ENCODE measurements at places on chromosomes 16 and 17. TPM values are rescaled to one million over a fixed set of nuclear protein-coding genes. Genes with fewer than 3 reads are reported as not detected.

MYL11 gene
- not detected for total RNA-seq

CRISPLD2 gene
- total RNA-seq = 34.9 TPM

CACNA1G gene
- total RNA-seq = 0.21 TPM

HSF4 gene
- 76.3 TPM for total RNA-seq

RAMP2 gene
- 127 TPM for total RNA-seq

TP53TG3 gene
- total RNA-seq = not detected

DNA sequence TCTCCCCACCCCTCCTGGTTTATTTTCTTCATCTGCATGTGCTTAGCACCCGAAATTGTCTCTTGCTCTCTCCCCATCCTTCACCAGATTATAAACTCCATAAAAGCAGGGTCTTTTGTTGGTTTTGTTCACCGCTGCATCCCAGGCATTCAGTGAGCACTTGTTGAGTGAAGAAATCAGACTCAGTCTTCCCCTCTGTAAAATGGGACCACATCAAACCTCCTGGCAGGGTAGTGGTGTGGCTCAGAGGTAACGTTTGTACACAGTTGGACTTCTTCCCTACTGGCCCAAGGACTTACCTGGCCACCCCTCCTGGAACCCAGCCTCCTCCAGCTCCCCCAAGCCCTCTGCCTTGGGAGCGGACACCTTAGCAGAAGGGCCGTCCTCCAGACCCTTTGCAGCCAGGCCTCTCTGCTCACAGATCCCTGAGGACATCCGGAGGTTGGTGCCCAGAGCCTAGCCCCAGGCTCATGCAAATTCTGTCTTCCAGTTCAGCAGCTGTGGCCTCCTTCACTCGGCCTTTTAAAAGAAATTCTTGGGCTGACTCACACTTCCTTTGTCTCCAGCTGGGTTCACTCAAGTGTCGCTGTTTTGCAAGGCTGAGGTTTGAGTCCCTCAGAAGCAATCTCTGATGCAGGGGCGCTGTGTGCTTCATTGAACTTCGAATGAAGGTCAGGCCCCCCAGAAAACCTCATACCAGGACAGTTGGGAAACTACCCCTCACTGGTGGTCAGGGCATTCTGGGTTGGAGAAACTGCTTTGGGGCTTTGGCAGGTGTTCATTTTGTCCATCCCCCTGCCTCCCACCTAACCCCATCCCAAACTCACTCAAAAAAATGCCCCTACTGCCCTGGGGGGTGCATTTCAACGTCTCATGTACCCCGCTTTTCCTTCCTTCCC, 16.8 kb upstream of the RMI2 start:
- no peaks in the 10 kb centered on the region for H3K36me3 ChIP-seq
- H3K4me1 ChIP-seq = peaks cover 23% of the 10 kb centered on the region
- peak; percentile 64 for DNase-seq
- peak overlapping the region; percentile 51 for H3K27ac ChIP-seq

DNA sequence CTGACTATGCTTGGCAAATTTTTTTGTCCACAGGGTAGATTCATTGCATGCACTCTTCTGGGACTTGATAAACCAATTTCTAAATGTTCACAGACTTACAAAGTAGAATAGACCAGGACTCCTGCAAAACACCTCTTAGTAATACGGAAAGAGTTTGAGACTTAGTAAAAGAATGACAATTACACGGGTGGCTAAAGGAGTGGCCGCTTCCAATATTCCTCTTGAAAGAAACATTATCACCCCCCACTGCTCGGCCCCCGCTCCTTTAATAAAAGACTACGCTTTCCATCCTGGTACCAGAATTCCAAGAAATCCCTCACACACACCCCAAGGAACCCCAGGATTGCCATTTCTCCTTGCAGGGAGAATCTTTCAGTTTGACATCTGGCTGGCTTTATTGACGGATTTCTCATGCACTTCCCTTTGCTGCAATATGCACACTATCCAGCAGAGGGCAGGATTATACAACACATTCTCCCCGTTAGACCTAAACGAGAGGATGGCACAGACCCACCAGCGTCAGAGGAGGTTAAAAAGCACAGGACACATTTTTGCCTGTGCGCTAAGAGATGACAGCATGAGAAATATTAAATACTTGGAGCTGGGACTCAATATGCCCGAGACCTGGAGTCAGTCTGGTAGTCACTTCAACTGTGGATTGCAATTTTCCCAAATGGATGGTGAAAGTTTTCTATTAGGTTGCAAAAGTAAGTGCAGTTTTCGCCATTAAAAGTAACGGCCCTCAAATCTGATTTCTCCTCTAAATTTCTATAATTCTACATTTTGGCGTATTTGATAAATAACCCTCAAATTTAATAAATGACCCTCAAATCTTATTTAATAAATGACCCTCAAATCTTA, 46.6 kb upstream of the NUDT7 start:
- no peaks in the 10 kb centered on the region for H3K36me3 ChIP-seq
- peaks cover 5% of the 10 kb centered on the region for H3K4me1 ChIP-seq
- no peak overlapping the region for H3K27ac ChIP-seq
- H3K4me3 ChIP-seq = no peak overlapping the region
- no peak for DNase-seq
- no peaks in the 10 kb centered on the region for H3K27me3 ChIP-seq

GRCh38 chr17:50171371-50172071, 5.7 kb downstream of the SGCA start:
- DNase-seq = no peak
- no peaks in the 10 kb centered on the region for H3K36me3 ChIP-seq
- no peaks in the 10 kb centered on the region for H3K27me3 ChIP-seq
- no peak overlapping the region for H3K27ac ChIP-seq
- H3K4me1 ChIP-seq = peaks cover 13% of the 10 kb centered on the region

DNA sequence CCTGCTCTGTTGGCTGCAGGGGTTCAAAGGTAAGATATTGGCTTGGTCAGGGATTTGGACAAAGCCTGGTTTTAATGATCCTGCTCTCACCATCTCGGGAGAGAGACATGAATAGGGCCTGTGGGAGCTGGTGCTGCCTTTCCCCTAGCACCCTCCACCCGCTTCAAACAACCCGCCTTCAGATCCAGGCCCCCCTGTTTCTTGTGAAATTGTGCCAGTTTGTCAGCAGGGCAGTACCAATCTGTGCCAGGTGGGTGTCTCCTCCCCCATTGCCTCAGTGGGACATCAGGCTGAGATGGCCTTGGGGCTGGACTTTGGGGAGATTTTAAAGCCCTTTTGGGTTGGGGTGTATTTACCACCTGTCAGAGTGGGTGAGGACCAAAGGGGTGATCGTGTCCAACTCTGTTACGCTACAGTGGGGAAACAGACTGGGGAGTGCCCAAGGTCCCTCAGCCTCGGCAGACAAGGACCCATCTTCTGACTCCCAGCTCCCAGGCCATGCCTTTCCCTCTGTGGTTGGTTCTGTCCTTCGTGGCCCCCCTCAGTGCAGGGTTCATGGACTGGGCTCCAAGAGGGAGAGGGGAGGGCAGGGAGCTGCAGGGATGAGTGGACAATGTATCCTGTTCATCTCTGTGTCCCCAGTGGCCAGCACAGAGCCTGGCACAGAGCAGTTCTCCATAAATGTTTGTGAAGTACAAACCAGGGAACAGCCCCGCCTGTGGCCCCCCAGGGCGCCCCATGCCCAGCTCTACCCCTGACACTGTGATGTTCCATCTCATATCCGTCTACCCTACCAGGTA, 3.3 kb downstream of the ARHGAP23 start:
- DNase-seq = no peak
- H3K27ac ChIP-seq = no peak overlapping the region
- peaks cover 34% of the 10 kb centered on the region for H3K4me1 ChIP-seq
- H3K4me3 ChIP-seq = no peak overlapping the region

- no peak for DNase-seq
- no peak overlapping the region for H3K27ac ChIP-seq
- peaks cover 20% of the 10 kb centered on the region for H3K4me1 ChIP-seq
- H3K27me3 ChIP-seq = no peaks in the 10 kb centered on the region
Observed at GRCh38 chr16:4886151-4886550, 38.9 kb downstream of the UBN1 start.

- no peak overlapping the region for H3K27ac ChIP-seq
- H3K4me1 ChIP-seq = peaks cover 75% of the 10 kb centered on the region
- H3K27me3 ChIP-seq = no peaks in the 10 kb centered on the region
Observed at GRCh38 chr16:68089067-68089466, 3.9 kb downstream of the NFATC3 start.

GRCh38 chr16:19809121-19809635, 75.5 kb downstream of the GPRC5B start:
- no peak for DNase-seq
- H3K4me1 ChIP-seq = peaks cover 26% of the 10 kb centered on the region
- H3K36me3 ChIP-seq = no peaks in the 10 kb centered on the region
- no peak overlapping the region for H3K4me3 ChIP-seq

DNA sequence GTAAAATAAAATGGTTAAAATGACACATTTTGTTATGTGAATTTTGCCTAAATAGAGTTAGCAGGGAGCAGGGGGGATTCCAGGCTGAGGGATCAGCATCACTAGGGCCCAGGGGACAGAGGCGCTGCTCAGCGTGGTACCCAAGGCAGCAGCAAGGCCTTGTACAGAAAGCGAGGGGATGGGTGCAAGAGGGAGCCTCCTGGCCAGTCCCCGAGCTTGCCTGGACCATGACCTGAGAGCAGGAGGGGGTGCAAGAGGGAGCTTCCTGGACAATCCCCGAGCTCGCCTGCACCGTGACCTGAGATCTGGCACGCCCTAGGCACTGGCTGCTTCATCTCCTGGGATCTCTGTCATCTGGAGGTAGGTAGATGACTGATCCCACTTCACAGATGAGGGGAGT, 17.3 kb upstream of the JPH3 start:
- no peak overlapping the region for H3K4me3 ChIP-seq
- H3K36me3 ChIP-seq = no peaks in the 10 kb centered on the region
- peaks cover 58% of the 10 kb centered on the region for H3K27me3 ChIP-seq
- no peak overlapping the region for H3K27ac ChIP-seq
- DNase-seq = no peak

DNA sequence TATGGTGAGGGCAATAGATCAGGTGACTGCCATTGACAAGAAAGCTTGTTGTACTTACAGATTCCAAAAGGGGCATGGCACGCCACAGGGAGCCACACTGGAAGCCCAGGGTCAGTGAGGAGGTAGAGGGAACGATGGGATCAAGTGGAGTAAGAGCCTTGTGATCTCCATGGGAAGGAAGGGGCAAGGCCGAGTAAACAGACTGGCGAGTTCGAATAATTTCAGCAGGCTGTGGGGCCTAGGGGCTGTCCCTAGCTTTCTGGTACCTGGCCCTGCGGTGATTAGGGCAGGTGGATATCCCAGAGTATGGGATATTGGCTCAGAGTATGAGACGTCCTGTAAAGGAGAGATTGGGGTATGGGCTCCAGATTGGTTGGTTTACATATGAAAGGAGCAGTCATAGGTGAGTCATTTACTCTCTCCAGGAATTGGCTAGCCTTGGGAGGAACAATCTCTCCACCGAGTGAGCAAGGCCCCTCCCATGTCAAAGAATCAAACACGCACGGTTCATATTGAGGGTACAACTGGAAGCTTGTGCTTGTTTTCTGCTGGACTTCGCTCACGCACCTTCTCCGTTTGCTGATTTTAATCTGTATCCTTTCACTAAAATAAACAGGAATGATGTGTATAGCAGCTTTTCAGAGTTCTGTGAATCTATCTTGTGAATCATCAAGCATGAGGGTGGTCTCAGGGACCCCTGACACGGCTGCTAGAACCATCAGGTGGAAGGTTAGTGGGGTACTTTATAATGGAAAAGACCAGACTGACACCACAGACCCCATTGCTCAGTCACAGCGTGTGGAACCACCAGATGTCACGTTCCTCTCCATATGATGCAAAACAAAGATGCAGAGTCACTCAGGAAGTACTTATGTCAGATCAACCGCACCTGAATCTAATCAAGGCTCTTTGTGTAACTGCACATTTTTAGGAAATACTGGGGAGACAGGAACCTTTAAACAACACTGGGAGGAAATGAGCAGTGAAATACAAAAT, 27.9 kb downstream of the GABARAPL2 start:
- no peak overlapping the region for H3K27ac ChIP-seq
- H3K4me1 ChIP-seq = no peaks in the 10 kb centered on the region
- no peak overlapping the region for H3K4me3 ChIP-seq
- H3K36me3 ChIP-seq = peaks cover 24% of the 10 kb centered on the region
- H3K27me3 ChIP-seq = no peaks in the 10 kb centered on the region

GRCh38 chr17:17391668-17392370, 85.0 kb upstream of the MED9 start:
- no peak overlapping the region for H3K4me3 ChIP-seq
- no peak for DNase-seq
- H3K36me3 ChIP-seq = no peaks in the 10 kb centered on the region
- H3K4me1 ChIP-seq = no peaks in the 10 kb centered on the region

DNA sequence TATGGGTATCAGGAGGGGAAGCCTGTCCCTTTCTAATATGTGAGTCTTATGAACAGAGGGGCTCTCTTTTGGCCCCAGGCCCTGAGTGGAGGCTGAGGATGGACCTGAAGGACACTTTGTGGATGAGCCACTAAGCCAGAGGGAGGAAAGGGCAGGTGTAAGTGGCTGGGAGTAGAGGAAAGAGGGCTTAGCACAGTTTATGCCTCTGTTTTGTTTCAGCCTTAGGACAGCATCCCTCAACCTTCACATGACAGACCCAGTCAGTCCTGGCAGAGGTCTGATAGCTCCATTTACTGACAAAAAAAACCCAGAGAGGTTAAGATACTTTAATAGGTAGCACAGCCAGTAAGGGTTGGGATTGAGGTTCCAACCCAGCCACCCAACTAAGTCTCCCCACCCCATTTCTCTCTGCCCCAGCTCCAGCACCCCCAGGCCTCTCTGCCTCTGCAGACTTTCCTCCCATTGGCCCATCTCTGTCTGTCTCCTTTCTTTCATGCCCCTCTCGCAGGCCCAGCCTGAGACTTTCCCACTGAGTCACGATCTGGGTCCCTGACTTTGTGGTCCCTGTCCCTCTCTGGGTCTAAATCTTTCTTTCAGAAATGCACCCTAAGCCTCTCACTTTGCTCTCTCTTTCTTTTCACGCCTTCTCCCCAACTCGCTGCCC, 4.7 kb upstream of the TBX21 start:
- no peak overlapping the region for H3K4me3 ChIP-seq
- H3K27me3 ChIP-seq = peaks cover 49% of the 10 kb centered on the region
- no peaks in the 10 kb centered on the region for H3K36me3 ChIP-seq

- H3K4me1 ChIP-seq = peaks cover 45% of the 10 kb centered on the region
- peak overlapping the region; percentile 57 for H3K4me3 ChIP-seq
- peaks cover 34% of the 10 kb centered on the region for H3K36me3 ChIP-seq
- peak; percentile 93 for DNase-seq
Observed at GRCh38 chr17:50199803-50200456, 1.5 kb downstream of the COL1A1 start.

All from lower lobe of right lung (tissue), 2 donors.